ENCODE measurements at places on chromosomes 1 and 21.

DNA sequence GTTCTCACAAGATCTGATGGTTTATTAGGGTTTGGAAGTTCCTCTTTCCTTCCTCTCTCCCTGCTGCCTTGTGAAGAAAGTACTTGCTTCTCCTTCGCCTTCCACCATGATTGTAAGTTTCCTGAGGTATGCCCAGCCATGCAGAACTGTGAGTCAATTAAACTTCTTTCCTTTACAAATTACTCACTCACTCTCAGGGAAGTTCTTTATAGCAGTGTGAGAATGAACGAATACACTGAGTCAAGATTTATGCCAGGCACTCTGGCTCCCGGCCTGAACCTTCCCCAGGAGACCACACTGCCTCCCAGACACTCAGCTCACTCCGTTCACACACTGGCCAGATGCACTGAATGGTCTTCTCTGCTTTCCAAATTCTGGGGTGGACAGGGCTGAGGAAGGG is 308.3 kb upstream of the AJAP1 start:
- no peak for DNase-seq

DNA sequence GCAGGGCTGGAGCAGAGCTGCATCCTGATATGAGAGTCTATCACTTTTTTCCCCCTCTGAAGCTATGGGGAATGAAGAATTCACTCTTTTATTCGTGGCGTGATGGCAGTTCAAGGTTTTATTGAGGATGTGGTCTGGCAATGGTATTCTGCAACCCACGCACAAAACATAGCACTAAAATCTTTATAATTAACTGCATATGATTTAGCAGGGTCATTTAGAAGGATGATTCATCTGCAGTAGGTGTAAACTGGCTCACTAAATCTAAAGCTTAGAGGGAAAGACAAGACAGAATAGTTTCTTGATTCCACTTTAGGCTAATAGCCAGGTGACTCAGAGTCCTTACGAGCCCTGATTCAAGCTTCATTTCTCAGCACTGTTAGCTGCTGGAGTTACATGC is 25.0 kb upstream of the CHRM3 start:
- no peak for DNase-seq

- no peak for DNase-seq
Observed at GRCh38 chr1:224859651-224860050, 69.8 kb upstream of the DNAH14 start.

GRCh38 chr1:33167650-33168447 is 14.0 kb downstream of the TRIM62 start:
- no peak for DNase-seq

GRCh38 chr1:155320661-155321617 is at the start of gene RUSC1:
Gene RUSC1 (plus strand): TSS chr1:155320894. CDS start chr1:155321774, 880 bp downstream.
- no peak for DNase-seq

DNA sequence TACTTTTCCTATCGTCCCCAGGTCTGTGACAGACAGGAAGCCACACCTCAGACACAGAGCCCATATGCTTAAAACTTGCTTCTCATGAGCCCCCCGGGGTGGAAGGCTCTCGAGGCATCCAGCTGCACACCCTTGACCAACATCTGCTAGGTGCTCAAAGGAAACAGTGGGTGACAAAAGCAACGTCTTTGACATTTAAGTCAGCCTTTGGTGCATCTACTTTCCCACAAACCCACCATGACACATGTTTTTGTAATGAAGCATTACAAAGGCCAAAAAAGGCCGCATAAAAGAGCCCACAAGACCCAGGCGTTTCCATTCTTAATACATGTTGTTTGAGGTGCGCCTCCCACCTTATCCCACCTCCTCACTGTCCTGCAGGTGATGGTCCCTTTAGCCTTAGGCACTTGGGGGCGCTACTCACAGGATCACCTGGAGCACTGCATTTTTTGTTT is 11.8 kb upstream of the FASLG start:
- DNase-seq: no peak

- DNase-seq: no peak
Observed at GRCh38 chr1:40314721-40315238, 2.3 kb downstream of the COL9A2 start.

GRCh38 chr21:17139696-17140095 is 373.1 kb upstream of the CXADR start:
- no peak for DNase-seq

GRCh38 chr1:116288201-116288598 is 84.8 kb upstream of the ATP1A1 start:
- no peak for DNase-seq

All from NCI-H1092 treated with DMSO at 0.1 percent for 48 hours (cell line).